ENCODE measurements at places on chromosomes 11 and 22.

DNA sequence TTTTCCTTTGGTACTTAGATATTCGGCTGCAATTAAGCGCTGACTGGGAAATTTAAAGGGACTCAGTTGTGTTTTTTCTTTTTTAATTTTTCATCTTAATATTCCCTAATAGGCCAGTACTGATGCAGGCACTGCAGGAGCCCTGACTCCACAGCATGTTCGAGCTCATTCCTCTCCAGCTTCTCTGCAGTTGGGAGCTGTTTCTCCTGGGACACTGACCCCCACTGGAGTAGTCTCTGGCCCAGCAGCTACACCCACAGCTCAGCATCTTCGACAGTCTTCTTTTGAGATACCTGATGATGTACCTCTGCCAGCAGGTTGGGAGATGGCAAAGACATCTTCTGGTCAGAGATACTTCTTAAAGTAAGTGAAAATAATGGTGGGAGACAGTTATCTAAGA, 3.8 kb downstream of the YAP1 start:
- DNase-seq: no peak

DNA sequence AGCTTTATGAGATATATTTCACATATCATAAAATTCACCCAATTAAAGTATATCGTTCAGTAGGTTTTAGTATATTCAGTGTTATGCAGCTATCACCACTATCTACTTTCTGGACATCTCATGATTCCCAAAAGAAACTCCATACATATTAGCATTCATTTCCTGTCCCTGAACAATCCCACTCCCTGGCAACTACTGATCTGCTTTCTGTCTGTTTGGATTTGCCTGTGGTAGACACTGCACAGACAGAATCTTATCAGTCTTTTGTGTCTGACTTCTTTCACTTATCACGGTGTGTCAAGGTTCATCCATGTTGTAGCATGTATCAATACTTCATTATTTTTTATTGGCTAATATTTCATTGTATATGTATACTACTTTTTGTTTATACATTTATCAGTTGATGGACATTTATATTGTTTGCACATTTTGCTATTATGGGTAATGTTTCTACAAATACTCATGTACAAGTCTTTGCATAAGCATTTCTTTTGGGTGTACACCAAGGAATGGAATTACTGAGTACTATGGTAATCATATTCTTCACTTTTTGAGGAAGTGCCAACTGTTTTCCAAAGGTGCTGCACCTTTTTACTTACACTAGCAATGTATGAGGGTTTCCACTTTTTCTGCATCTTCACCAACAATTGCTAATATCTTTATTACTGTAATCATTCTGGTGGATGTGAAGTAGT, 373.9 kb downstream of the AASDHPPT start:
- peak; percentile 31 for DNase-seq

- DNase-seq: no peak
These were observed 121.6 kb downstream of the KCNQ1 start for GRCh38 chr11:2566223-2567025.

DNA sequence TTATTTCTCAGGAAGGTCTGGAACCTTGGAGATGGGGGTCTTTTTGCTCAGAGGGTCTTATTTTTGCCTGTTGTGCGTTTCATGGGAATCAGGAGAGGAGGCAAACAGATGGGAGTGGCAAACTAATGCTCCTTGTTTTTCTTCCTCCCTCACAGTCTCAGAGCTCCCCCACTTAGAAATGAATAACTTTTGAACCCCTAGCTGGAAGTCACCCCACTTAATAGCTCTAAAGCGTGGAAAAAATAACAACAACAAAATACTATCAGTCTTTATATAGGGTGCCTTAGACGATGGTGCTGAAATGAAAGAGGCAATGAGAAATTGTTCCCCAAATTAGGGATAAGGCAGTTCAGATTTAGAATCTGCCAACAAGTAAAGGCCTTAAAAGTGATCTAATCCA, 76.8 kb upstream of the BDNF start:
- no peak for DNase-seq

GRCh38 chr11:112540261-112540660, 279.6 kb upstream of the PLET1 start:
- DNase-seq: no peak

DNA sequence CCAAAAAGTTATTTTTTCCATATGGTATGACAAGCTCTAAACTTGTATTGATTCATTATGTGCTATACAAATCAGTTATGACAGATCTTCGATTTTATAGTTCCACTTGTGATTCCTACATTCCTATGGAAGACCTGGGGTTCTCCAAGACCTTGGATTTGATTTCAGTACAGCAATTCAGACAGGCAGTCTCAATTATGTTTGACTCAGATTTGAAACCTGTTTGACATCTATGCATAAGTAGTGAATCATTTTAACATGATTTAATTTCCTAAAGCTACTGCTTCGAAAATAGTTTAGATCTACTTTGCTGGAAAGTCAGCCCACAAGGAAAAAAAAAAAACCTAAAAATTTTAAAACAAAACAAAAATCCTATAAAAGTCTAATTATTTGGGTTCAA, 820.4 kb downstream of the LUZP2 start:
- no peak for DNase-seq

- DNase-seq: no peak
These were observed 69.2 kb upstream of the PRR5 start for GRCh38 chr22:44632541-44633396.

DNA sequence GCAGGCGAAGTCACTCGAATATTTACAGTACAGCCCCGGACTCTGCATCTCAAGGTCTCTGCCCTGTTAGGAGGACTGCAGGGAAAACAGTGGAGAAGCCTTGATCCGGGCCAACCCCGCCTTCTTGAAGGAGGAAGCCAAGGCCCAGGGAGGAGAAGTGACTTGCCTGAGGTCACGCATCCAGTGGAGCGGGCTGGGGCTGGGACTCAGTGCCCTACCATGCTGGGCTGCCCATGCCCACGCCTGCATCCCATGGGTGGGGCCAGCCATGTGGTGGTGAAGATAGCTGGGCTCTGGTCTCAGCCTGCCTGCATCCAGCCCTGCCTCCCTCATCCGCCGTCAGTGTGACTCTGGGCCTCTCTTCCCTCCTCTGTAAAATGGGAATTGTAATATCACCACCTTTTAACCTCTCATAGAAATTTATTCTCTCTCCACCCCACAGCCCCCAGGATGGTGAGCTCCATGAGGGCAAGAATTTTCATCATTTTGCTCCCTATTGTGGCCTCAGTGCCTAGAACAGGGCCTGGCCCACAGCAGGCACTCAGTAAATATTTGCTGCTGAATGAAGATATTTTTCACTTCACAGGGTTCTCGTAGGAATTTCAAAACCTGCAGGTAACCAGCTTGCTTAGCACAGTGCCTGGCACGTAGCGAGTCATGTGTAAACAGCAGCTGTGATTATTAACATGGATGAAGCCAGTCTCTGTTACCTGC, 57.3 kb downstream of the OTOG start:
- no peak for DNase-seq
